ENCODE measurements at places on chromosomes 1 and 21. TPM values are rescaled to one million over a fixed set of nuclear protein-coding genes. Genes with fewer than 3 reads are reported as not detected.

Gene PAQR6
- 1.3 TPM for total RNA-seq

Gene DENND2D
- total RNA-seq: 23.7 TPM

Gene PTP4A2
- total RNA-seq: 276 TPM

Gene GJC2
- 2.9 TPM for total RNA-seq

Gene TMPRSS15
- total RNA-seq: not detected

Gene DNAH14
- total RNA-seq: 11.9 TPM

- no peak for DNase-seq
These were observed 62.8 kb downstream of the XCL2 start for GRCh38 chr1:168480997-168481396.

DNA sequence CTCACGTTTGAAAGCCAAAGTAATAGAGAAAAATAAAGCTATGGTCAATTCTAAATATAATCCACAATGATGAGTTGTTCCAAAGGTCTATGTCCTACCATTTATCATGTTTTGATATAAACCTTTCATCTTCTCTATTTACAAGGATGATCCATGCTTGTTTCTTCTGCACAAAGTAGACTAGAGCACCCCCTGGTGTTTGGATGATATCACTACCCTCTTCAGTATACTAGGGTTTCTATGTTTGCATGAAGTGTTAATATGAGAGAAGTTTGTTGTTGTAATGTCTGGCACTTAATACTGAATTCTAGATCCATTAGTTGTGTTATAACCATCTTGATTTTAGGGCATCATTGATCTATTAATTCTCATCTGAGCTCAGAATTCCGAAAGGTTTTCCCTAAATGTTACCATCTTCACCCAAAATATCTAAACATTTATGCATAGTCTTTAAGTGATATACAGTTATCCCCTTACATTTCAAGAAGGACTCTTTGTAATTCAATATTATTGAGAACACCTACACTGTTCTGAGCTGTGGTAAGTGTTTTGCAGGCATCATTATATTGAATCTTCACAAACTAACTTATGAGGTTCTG is 21.1 kb downstream of the CLDN8 start:
- peak; percentile 73 for DNase-seq

DNA sequence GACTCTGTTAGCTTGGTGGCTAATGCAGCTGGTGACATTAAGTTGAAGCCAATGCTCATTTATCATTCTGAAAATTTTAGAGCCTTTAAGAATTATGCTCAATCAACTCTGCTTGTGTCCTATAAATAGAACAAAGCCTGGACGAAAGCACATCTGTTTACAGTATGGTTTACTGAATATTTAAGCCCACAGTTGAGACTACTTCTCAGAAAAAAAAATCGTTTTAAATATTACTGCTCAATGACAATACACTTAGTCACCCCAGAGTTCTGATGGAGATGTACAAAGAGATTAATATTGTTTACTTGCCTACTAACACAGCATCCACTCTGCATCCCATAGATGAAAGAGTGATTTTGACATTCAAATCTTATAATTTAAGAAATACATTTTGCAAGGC is 79.6 kb downstream of the NEGR1 start:
- no peak for DNase-seq

GRCh38 chr1:19894218-19894617 is 12.0 kb downstream of the OTUD3 start:
- no peak for DNase-seq

- no peak for DNase-seq
These were observed 1.2 kb upstream of the C1orf210 start for GRCh38 chr1:43286533-43286932.

- DNase-seq: no peak
These were observed 109.5 kb downstream of the NMNAT2 start for GRCh38 chr1:183308719-183309118.

DNA sequence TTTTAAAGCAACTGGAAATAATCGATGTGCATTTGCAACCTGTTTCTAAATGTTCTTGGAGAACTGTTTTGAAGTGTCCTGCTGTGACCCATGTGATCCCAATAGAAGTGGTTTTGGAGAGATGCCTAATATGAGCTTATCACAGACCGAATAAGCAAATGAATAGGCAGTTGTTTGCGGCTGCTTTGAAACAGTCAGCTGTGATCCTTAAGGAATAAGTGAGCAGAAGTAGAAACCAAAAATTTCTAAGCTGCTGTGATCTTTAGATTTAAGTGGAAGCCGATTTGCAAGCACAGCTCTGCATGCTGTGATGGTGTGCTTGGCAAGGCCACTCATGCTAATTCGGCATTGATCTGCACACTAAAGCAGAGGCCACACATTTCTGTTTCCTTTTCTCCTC is 329.5 kb upstream of the DUSP10 start:
- DNase-seq: no peak

DNA sequence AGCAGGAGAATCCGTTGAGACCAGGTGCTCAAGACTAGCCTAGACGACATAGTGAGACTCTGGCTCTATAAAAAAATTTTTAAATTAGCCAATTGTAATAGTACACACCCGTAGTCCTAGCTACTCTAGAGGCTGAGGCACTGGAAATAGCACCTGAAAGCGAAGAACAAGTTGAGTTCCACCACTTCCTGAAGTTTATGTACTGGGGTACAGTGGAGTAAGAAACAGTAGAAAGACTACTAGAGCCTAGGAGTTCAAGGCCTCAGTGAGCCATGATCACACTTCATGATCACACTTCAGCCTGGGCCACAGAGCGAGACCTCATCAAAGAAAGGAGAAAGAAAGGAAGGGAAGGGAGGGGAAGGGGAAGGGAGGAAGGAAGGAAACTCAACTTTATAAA is 19.8 kb downstream of the RSBN1 start:
- DNase-seq: no peak

GRCh38 chr1:162233066-162233465 is 143.6 kb downstream of the SPATA46 start:
- no peak for DNase-seq

GRCh38 chr21:30345014-30345413 is 3.4 kb downstream of the KRTAP23-1 start:
- DNase-seq: no peak

DNA sequence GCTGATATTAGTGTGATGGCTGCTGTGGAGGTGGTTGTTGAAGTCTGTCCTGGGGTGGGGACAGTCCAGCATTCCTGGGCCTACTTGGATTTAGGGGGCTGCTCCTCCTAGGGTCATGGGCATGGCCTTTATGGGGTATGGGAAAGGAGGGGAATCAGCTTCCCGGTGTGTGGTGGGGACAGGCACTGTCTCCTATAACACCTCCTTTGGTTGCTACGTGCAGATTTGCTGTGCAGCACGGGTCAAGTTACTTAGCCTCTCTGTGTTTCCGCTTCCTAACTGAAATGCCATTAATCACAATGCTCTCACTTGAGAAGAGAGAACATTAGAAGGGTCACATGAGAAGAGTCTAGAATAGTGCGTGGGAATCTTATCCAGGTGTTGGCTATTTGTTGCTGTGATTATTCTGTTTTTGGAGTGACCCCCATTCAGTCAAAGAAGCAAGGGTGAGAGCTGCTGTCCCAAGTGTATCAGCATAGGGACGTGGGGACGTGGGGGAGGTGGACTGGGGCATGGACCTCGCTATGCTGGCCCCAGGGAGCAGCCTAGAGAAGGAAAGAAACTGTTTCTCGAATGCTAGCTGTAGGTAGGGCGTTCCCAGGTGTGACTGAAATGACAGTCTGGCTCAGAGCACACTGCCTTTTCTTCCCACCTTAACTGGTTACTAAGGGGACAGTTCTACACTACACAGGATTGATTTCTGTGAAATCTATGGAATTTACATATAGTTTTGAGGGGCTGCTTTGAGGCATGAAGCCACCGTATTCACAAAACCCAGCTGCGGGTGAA is 19.9 kb downstream of the SOX13 start:
- no peak for DNase-seq

- DNase-seq: peak; percentile 99
These were observed 123.5 kb downstream of the PTPN14 start for GRCh38 chr1:214427871-214428277.

DNA sequence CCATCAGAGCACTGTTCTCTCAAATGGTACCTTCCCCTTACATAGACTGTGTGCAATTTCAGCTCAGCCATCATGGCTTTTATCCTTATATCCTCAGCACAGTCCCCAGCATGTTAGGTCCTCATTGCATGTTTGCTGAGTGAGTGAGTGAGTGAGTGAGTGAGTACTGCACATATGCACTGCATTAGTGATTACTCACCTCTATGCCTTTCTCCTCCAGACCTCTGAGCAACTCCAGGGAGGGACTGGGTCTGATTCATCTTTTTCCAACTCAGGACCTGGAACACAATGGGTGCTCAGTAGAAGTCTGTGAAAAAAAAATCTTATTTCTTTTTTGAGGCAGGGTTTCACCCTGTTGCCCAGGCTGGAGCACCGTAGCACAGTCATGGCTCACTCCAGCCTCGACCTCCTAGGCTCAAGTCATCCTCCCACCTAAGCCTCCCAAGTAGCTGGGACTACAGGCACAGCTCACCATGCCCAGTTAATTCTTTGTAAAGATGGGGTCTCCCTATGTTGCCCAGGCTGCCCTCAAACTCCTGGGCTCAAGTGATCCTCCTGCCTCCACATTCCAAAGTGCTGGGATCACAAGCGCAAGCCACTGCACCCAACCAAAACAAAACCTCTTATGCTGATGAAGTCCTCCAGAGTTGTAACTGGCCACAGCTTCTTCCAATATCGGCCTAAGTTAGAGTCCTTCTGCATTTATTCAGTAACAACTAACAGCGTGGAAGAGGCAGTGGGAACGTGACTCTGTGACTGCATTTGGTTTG is 23.7 kb downstream of the RNU5D-1 start:
- DNase-seq: peak; percentile 99
